Natural killer cell (primary cell): ENCODE measurements at places on chromosomes 7 and 10. TPM values are rescaled to one million over a fixed set of nuclear protein-coding genes. Genes with fewer than 3 reads are reported as not detected.

The JAKMIP3 gene
- total RNA-seq = 0.19 TPM

The MINDY4 gene
- 1.7 TPM for total RNA-seq

The PTPN20 gene
- not detected for total RNA-seq

The FRAT1 gene
- total RNA-seq = 45.0 TPM

The COL17A1 gene
- total RNA-seq = not detected

The LDB3 gene
- not detected for total RNA-seq

The HPSE2 gene
- total RNA-seq = not detected

The TMEM270 gene
- total RNA-seq = not detected

The AOAH gene
- 403 TPM for total RNA-seq

The KCND2 gene
- total RNA-seq = not detected
